ENCODE measurements at places on chromosomes 2 and 18.
A peak's percentile ranks its signal among the peaks of the same experiment; 100 is the strongest.

GRCh38 chr2:197838036-197838435, 33.6 kb downstream of the PLCL1 start:
- DNase-seq, result no peak

- no peak for DNase-seq
Measured at GRCh38 chr18:25604894-25605597, 253.1 kb upstream of the ZNF521 start.

- no peak for DNase-seq
Measured at GRCh38 chr2:195863564-195863963, 205.1 kb downstream of the DNAH7 start.

DNA sequence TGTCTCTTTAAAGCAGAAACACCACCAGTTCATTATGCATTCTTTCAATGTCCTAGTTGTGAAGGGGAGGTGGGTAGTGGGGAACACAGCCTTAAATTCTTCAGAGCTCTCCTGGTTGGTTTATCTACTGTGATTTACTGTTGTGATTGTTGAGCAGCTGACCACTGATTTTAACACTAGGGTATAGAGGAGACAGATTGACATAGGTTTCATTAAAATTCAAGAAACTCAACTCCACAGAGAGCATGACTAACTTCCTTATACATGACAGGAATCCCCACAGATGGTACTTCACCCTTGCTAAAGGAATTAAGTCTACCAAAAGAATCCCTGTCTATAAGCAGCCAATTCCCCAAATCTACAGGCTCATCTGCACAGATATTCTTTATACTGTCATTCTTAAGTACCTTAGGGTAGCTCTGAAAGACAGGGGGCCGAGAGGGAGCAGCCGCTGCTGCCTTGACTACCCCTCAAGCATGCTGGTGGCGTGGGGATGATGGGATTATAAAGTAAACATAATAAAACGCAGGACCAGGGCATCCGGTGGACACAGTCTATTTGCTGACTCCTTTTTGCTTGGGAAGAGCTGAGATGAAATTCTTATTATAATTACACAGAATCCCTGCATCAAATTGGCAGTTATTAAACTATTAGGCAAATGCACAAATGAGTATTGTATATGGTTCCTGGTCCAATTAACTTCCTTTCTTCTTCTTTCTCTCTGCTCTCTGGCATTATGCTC, 1377.6 kb upstream of the PIK3C3 start:
- no peak for DNase-seq

- peak; percentile 89 for DNase-seq
Measured at GRCh38 chr2:117835990-117836760, 21.7 kb downstream of the DDX18 start.

DNA sequence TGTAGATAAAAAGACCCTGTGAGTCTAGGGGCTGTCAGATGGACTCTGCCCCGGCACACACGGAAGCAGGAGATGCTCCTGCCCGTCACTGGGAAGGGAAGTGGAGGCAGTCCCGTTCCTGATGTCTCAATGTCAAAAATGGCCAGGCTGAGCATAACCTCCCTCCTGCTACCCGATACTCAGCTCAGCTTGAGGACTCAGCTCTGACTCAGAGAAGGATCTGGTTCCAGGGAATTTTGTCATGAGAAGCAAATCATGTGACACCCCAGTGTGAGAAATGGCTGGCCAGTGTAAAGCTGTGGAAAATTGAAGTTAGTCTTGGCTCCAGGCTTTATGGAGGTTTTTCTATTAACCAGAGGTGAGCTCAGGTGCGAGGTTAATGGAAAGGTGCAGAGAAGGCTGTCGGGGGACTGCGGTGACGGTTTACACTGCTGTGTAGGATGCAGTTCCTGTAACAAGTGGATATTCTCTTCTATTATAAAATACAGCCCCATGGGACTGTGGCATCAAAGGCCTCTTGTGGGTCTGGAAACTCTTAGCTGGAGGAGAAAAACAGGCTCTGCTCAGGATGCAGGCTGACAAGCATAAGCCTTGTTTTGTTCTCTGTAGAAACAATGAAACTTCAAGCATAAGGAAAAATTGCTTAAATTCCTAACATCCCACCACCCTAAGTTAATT, 24.7 kb upstream of the AGAP1 start:
- DNase-seq, result no peak

- DNase-seq, result no peak
Measured at GRCh38 chr2:130377491-130377890, 21.6 kb downstream of the PTPN18 start.

- DNase-seq, result no peak
Measured at GRCh38 chr18:23761941-23762340, 72.7 kb downstream of the LAMA3 start.

GRCh38 chr2:132595693-132596092, 74.3 kb downstream of the LYPD1 start:
- no peak for DNase-seq

DNA sequence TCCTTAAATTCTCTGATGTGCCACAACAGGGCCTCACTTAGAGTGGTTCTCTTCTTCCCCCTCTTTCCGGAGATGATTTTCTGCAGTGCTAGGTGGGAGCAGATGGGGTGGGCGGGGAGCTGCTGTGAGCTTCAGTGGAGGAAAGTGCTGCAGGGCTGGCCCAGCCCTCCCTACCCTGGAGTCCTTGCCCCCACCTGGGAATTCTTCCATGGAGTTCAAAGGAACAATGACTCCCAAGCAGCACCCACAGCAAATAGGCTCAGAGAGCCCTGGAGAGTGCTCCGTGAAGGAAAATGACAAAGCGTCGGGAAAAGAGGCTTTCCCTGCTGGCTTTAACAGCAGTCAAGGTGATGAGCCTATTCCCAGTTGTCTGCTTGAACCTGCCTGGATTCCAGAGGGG, 28.8 kb downstream of the LOXHD1 start:
- no peak for DNase-seq

DNA sequence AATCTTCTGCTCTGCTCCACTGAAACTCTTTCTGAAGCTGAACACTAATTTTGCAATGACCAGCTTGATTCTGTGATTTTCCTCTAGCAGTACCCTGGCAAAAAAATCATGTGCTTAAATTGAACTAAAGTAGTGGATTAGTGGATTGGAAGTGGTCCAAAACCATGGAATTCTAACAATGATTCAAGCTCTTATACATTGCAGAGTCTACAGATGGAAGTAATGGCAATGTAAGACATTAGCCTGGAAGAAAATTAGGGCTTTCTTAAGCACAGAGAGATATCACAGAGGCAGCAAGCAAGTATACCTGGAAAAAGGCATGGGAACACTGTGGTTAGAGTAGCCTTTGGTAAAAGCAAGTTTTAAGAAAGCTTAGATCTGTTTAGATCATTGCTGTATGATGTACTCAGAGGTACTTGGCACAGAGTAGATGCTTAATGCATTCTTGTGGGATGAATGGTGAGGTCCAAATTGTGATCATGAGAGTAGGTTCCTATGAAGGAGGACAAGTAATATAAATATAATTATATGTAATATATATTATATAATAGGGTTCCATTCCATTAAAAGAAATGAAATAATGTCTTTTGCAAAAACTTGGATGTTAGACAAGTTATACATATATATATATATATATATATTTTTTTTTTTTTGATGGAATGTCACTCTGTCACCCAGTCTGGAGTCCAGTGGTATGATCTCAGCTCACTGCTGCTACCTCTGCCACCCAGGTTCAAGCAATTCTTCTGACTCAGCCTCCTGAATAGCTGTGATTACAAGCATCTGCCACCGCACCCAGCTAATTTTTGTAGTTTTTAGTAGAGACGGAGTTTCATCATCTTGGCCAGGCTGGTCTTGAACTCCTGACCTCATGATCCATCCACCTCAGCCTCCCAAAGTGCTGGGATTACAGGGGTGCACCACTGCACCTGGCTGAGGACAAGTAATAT, 172.2 kb upstream of the SCN7A start:
- no peak for DNase-seq

DNA sequence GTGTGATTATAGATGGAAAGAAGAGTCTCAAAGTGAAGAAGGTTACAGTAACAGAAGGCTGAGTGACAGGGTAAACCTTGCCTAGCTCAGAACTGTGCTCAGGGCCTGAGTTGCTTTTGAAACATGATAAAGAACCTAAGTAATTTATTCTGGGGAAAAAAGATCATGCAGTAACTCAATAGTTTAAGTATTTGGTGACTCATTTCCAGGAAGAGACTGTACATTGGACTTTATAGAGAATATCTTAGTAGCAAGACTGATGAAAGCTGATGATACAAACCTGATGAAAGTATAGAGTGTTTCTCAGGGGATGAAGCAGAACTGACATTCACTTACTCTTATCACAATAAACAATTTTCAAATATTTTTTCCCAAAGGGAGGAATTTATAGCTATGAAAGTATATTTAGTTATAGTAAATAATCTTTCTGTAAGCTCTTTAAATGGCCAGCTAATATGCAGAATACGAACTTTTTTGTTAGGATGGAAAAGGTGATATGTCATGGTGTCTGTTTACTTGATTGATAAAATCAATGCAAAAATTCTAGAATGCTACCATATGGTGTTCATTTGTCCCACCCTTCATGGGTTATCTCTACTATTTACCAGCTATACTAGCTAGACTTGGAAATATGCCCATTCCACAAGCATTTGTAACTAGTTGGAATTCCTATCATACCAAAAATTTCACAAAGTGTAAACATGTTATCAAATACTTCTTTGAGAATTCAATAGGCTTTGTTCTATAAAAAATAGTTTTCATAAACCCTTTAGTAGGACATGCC, 1265.5 kb upstream of the ACVR2A start:
- no peak for DNase-seq

- DNase-seq, result no peak
Measured at GRCh38 chr2:119106301-119106897, 52.2 kb downstream of the C1QL2 start.

- DNase-seq, result no peak
Measured at GRCh38 chr2:40434731-40435271, 17.1 kb downstream of the SLC8A1 start.

- DNase-seq, result peak; percentile 79
Measured at GRCh38 chr18:54269893-54270844, 852 bp downstream of the POLI start.

GRCh38 chr2:59236723-59237122, 995.6 kb upstream of the FANCL start:
- no peak for DNase-seq

GRCh38 chr18:77000527-77000926, 132.1 kb downstream of the MBP start:
- no peak for DNase-seq

DNA sequence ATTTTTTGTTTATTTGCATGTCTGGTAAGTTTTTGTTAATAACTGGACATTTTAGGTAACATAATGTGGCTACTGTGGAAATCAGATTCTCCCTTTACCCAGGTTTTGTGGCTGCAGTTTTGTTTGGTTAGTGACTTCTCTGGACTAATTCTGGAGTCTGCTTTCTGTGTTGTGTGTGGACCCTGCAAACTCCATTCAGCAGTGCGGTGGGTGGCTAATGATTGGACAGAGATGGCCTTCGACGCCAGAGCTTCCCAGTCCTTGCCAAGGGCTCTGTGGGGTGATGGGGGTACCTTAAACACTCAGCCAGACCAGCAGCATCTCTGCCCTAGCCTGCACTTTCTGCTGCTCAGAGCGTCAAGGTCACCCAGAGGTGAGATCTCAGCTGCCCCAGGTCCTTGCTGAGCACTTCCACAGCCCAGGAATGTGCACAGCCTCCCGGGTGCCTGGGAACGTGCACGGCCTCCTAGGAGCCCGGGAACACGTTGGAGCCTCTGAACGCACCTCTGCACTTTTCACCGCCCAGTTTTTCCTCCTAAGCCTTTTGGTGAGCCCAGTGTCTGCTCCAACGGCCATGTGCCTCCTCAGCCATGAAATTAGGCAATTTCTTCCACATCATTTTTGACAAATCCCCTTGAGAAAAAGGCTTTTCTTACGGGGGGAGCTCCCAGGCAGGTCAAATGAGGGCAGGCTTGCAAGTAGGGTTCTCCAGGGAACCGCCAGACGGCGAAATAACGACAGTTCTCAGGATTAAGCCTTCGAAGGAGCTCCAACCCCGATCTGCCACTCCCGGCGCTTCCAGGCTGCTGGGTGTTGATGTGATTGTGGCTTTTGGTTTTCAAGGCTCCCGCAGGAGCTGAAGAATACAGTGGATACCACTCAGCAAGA, 35.2 kb upstream of the KLF11 start:
- peak; percentile 75 for DNase-seq

DNA sequence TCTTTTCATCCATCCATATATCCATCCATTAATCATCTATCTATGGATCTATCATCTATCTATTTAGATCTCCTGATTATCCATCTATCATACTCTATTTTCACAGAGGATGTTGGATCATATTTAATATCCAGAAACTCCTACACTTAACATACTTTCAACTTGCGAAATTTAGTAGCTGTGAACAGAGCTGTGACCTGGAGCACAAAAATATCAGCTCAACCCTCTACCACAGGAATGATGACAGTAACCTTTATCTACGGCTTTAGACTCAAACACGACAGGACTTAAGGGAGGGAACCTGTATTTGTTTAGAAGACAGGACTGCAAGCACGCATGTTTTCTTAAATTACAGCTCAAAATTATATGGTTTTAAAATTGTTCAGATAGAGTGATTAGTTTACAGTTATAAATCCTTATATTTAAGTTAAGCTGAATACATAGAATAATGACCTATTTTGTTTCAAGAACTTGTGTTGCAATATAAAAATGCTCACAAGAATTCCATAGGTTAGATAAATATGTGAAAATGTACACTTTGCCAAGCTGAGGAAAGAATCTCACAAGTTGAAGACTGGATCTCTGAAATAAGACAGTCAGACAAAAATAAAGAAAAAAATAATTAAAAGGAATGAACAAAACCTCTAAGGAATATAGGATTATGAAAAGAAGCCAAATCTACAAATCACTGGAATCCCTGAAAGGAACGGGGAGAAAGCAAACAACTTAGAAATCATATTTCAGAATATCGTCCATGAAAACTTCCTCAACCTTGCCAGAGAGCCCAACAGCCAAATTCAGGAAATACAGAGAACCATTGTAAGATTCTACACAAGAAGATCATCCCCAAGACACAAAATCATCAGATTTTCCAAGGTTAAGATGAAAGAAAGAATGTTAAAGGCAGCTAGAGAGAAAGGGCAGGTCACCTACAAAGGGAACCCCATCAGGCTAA, 142.0 kb downstream of the COL6A3 start:
- no peak for DNase-seq

DNA sequence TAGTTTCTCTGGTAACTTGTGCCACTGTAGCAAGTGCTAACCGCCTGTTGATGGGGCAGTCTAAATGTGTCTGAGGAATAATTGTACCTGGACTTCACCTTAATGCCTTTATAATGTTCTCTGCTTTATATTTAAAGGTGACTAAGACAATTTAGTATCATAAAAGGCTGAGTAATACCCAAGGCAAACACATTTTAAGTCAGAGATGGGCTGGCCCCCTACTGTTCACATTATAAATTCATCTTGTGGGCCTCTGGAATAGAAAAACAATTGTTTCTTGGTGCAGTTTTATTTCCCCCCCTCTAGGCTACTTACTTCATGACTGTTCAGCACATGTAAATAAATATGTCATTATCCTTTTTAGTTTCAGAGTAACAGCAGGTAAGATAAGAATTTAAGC, 559.3 kb upstream of the PIK3C3 start:
- DNase-seq, result no peak

DNA sequence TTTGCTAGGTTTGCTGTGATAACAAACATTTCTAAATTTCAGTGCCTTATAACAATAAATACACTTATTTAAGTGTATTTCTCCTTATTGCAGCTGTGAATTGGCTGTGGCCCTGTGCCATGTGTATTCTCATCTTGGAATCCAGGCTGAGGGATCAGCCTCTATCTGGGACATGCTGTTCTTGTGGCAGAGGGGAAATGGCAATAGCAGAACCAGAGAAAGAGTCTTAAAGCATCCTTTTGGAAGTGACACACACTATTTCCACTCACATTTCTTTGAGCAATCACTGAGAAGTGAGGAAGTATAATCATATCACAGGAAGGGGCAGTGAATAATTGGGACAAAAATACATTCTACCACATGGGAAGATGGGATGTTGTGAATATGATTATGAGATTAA, 66.2 kb upstream of the PROKR1 start:
- no peak for DNase-seq

Data from cardiac septum (tissue), 1 donor.